T follicular helper cell (primary cell): ENCODE measurements at places on chromosomes 2 and 18.

- DNase-seq: no peak
Measured at GRCh38 chr2:215668378-215668775, 232.5 kb upstream of the FN1 start.

GRCh38 chr18:59202258-59202820, 17.6 kb upstream of the GRP start:
- no peak for DNase-seq

DNA sequence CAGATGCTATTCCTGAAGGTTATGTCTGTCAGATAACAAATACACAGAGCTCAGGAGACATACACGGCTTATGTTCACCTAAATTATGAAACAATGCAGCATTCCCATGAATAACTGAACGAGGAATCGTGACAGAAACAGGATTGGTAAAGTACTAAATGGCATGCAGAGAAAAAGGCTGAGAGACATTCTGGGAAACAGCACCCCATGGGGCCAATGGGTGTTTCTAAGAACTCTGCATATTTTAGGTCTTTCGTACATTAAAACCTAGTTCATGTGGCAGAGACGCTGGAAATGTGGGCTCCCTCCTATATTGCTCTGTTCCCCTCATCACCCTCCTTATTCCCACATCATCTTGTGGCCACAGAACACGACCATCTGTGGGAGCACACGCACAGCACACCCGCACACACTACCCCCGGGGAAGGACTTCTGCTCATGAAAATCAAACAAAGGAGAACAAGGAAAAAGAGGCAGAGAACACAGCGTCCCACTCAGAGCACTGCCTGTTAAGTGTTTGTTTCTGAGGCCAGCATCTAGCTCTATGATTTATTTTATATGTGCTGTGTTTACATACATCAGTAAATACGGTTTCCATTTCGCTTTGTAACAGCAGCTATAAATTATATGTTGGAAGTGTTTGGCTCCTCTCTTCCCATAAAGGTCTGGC, 143.6 kb downstream of the AFF3 start:
- DNase-seq: no peak

GRCh38 chr18:43115076-43115921, at the start of gene RIT2:
Gene RIT2 (minus strand): TSS chr18:43115685.
- DNase-seq: no peak
